ENCODE measurements at places on chromosomes 6 and 20.

GRCh38 chr20:12237772-12238171 is 320.1 kb downstream of the BTBD3 start:
- DNase-seq: no peak

DNA sequence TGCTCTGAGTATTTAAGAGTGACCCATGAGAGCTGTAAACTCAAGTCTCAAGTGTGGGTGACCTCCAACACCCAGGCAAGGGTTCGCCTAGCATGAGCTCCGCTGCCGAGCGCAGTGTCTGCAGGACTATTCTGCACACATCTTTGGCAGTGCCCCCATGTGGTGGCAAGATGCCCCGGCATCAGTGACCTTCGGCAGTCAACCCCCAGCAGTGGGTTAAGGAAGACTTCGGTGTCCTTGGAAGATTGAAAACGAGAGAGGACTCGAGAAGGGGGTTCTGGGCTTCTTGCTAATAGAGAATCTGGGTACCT is 43.1 kb downstream of the RBM38 start:
- no peak for DNase-seq

DNA sequence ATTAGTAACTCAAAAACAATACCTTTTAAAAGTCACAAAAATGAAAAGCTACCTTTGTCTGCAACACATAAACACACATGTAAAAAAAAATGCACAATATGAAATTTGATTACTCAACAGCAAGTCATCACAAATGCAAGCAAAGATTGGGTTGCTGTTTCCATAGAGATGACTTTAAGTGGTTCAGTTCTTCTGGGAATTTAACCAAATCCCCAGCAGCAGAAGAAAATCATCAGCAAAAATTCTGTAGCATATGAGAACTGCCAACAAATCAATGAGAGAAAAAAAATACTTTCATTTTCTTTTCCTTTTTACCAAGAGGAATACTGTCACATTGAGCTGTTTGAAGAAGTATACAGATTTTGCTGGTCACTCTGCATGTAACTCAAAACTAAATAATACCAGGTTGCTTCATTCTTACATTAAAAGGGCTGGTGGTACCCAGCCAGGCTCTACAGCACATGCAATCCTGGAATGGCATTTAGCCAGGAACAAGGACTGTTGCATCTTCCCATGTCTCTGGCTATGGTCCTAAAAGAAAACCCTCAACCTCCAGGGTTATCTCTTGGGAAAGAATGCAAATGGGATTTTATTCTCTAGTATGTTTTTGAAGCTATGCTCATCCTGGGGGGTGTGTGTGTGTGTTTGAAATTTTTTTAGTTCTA is 158.3 kb downstream of the OPRM1 start:
- DNase-seq: no peak

DNA sequence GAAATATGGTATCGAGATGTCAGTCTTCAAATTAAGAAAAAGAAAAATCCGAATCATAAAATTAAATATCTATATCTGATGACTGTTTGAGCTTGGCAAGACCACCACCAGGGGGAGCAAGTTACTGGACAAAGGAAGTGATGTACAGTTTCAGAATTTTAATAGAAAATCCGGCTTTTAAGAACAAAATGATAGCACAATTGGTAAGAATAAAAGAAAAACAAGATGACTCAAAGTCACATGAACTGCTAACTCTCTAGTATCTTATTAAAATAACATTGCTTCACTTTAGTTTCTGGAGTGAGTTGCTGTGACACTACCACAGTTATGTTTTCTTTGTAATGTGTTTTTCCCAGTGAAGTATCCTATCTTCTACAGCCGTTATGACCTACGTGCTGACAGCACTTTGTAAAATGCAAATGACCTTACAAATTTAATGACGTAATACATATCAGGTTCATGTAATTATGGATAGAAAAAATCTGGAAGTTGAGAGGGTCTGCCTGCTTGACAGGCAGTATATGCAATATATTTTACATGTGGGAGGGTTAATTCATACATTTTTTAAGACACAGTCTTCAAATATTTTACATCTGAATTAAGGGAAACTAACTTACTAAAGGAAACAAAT is 405.3 kb upstream of the HS3ST5 start:
- no peak for DNase-seq

GRCh38 chr6:11953641-11954040 is 58.5 kb upstream of the HIVEP1 start:
- no peak for DNase-seq

DNA sequence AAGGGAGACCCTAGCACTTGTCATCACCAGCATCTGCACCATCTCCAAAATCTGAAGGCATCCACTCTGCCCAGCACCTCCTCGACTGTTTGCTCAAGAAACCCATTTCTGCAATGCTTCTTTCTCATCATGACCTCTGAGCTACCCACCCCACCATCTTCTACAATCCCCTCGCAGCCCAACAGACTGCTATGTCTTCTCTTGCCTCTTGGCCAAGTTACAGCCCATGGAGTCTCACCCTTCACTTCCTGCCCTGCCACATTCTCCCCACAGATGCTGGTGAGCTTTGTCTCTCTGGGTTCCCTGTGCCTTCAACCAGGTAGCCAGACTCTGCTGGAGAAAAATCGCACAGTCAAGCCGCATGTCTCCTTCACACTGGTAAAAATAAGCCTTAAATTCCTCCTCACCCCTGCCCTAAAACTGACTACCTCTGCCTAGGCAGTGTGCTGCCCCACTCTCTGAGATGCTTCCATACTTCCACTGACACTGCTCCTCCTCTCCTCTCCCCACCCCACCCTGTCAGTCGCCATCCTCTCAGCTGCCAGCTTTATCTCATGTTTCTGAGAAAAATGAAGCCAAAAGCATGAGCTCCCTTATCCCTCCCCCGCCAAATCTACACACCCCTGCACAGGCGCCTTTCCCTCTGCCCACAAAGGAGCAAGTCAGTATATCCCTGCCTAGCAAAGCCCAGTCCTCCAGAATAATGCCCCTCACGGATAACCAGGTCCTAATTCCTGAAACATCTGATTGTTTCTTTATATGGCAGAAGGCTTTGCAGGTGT is 2.3 kb upstream of the TXNDC5 start:
- no peak for DNase-seq

GRCh38 chr6:13396241-13396792 is 68.0 kb upstream of the TBC1D7 start:
- DNase-seq: no peak

DNA sequence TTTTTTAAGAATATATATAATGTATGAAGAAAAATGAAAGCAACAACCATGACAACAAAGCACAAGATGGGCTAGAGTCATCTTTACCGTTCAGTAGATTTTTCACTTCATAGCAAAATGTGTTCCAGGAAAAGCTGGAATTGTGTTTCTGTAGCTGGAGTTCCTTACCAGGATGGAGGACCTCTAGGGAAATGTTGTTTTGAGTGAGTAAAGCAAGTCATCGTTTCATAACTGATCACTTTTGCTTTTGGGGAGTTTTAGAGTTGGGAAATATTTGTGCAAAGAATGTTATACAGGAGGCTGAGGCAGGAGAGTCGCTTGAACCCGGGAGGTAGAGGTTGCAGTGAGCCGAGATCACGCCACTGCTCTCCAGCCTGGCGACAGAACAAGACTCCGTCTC is 151.6 kb downstream of the SASH1 start:
- DNase-seq: no peak

- DNase-seq: no peak
Observed at GRCh38 chr20:58103961-58104360, 124.5 kb downstream of the ANKRD60 start.

DNA sequence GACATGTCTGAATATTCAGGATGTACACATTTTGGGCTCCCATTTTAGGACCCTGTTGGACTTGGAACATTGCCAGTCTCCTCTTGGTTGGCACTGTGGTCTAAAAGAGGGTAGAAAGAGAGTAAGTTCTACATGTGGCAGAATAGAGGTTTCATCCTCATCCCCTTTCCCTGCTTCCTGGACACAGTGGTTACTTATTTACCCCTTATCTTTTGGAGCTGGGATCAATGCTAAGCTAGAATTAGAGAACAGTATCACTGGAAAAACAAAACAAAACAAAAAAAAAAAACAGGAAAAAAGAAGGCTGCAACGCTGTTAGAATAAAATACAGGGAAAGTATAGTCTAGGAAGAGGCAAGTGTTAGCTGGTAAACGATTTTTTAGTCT is 790.6 kb downstream of the MAFB start:
- no peak for DNase-seq

DNA sequence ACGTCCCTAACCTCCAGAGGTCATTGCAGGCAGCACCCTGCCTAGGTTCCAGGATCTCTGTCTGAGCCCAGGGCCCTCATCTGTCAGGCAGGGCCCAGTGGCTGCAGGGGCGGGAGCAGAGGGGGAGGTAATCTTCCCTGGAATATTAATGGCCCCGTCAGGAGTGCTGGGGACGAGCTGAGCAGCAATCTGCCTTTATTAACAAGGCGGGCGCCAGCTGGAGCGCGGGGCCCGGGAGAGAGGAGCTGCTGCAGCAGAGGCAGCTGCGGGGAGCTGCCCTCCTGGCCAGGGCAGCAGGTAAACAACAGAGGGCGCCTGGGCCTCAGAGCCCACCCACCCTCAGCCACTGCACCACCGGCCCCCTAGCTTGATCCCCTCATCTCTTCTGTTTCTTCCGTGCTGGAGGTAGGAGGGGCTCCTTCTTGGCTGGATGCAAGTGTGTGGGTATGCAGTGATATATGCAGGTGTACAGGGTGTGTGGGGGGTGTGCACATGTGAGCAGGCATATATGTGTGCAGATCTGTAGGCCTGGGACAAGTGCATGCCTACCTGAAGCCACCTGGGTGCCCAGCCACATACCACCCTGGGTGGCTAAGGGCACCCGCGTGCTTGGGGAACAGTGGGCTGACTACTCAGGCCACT is 131.8 kb upstream of the MLN start:
- DNase-seq: no peak

DNA sequence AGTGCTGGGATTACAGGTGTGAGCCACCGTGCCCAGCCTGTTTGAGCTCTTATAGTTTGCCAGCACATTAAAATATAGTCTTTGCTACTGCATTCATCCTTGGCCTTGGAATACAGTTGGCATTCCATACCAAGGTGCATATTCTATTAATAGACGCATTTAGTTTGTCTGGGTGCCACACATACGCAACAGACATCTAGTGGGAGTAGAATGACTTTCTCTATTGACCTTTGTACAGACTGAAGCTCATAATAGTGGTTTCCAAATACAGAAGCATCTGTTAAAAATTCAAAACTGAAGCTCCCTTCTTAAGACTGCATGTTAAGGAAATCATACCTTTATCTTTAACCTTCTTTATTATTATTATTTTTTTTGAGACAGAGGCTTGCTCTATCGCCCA is 46.7 kb upstream of the FNDC1 start:
- no peak for DNase-seq

DNA sequence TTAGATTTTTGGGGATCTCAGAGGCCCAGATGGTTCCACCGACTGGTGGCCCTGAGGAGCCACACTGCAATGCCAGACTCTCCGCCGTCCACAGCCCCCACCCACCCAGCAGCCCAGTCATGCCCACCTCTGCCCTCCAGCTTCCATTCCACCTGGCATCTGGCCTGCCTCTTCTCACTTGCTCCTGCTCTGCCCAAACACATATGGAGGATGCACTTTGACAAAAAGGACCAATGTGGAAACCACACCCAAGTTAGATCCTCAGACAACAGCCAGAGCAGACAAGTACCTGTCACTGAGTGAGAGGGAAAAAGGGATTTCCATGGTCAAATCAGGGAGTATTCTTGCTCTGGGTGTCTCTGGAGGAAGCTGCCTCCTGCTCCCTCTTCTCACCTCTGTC is 120.6 kb upstream of the NXT1 start:
- DNase-seq: no peak

Data from stimulated activated effector memory CD8-positive, alpha-beta T cell treated with anti-CD3 and anti-CD28 coated beads, Interleukin-12 subunit alpha, Interleukin-12 subunit beta, amount 100 ng/mL, for 72 hours (primary cell).